Dermis microvascular lymphatic vessel endothelial cell (primary cell): ENCODE measurements at places on chromosomes 11 and 22. TPM values are rescaled to one million over a fixed set of nuclear protein-coding genes. Genes with fewer than 3 reads are reported as not detected.

GRCh38 chr11:2128130-2128510, 11.1 kb downstream of the IGF2 start:
- DNase-seq: no peak

DNA sequence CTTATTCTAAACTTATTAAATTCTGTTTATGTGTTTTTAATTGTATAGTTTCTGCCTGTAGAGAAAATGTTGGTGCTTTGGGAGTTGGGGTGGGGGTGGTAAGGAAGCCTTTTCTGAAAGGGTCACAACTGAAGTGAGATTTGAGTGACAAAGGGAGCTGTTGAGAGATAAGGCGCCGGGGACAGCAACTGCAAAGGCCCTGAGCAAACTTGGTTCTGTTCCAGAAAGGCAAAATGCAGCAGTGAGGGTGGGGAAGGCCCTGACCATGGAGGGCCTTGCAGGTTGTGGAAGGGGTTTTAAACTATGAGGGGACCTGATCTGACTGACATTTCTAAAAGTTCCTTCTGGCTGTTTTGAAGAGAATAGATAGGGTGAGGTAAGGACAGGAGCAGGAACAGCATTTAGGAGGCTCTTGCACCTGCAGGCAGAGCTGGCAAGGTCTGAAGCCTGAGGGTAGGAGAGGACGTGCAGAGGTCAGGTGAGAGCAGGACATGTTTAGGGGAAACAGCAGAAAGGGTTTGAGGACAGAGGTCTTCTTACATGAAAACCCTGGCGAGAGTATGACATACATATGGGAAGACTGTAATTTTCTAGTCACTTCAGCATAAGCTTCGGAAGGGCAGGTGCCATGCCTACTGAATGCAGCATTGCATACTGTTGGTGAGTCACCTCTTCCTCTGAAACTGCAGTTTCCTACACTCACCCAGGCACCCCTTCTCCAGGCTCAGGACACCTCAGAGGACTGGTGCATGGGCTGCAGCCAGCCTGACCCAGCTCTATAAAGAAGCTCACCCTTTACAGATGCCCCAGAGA, 190.7 kb downstream of the SNX19 start:
- no peak for DNase-seq

DNA sequence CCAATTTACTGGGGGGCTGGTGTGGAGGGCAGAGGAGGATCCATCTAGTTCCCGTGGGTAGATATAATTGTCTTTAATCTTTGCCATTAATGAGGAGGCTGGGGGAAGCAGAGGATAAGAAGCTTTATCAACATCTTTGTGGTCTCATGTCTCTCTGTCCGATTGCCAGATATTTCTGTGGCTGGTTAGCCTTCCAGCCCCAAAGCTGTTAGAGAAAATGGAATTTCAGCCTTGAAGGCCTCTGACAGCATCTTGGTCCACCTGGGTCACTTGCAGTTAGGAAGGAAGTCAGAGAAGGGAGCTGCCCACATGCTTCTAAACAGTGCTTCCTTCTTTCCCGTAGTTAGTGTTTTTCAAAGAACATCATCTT, 56.9 kb downstream of the ABTB2 start:
- DNase-seq: no peak

- DNase-seq: no peak
Measured at GRCh38 chr11:65642014-65642671, 4.2 kb downstream of the SIPA1 start.

- DNase-seq: no peak
Measured at GRCh38 chr11:64742087-64742888, 1.7 kb downstream of the RASGRP2 start.

DNA sequence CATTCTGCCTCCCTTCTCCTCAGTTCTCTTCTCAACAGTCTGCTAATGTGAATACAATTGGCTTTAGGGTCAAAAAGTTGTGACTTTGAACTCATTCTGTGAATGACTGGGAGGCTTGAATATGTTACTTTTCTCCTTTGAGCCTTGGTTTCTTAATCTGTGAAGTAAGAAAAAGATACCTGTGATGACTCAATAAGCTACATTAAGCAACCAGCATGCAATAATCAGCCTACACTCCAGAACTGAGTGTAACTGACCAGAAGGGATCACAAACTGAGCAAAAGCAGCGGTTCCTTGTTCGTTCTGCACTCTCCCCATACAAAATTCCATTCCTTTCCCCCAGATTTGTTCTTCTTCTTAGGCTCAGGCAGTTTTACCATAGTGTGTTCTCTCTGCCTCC, 23.4 kb downstream of the ZNF202 start:
- DNase-seq: no peak

- DNase-seq: no peak
Measured at GRCh38 chr11:113764527-113765219, 8.8 kb downstream of the ZW10 start.

DNA sequence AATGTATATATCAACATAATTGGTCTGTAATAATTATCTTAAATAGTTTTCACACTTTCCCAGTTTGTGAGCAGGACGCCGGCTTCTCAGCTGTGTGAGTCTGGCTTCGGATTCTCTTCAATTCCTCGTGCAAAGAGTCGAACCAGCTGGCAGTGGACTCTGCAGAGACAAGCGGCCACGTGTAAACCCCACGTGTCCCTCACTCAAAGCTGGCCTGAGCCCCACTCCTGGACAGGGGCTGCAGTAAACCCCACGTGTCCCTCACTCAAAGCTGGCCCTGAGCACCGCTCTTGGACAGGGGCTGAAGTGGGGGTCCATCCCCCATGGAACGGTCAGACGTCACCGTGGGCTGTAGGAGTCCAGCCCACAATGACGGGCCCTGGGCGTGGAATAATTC, 51.0 kb downstream of the CERK start:
- DNase-seq: no peak

DNA sequence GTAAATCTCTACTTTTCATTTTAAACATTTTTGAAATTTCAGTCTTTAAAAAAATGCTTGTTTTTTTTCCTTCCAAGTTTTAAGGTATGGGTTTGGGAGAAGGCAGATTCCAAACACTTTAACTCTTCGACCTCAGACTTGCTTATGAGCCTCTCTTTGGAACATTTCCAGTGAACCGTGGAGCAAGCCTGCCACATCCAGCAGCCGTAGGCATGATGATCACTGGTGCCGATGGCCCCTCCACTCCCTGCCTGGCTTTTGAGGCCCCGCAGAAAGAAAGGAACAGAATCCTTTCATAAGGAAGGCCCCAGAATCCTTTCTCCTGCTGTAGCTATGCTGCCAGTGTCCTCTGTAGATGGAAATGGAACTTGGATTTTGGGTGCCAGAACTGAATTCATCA, 50.7 kb downstream of the BMAL1 start:
- DNase-seq: no peak

DNA sequence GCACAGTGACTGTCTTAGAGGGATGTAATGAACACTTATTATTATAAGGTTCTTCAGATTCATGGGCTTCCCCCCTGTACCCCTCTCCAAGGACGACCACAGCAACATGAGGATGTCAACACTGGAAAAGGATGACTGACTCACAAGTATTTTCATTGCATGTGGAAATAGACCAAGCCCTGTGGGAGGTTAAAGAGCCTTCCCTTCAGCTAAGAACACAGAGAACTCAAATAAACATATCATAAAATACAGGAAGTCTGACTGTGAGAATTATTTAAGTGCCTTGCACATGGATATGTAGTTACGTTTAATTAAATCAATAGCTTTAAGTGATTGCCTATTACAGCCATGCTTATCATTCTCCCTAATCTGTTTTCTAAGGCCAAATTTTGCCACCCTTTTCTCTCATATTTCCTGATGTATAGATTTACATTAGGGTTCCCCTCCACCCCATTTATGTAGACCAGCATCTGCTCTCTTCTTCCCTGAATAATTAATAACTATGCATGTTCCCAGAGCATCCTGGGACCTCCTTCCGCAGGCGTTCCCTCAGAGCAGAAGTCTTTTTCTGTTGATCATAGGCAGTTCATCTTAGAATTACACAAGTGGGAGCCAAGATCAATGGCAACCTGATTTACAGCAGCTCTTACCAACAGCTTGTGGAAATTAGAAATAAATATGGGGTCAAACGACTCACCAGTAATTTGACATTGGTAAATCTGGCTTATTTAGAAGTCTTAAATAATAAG, 226.9 kb downstream of the OPCML start:
- DNase-seq: no peak

GRCh38 chr11:126561327-126561893, 205.9 kb downstream of the ST3GAL4 start:
- peak; percentile 39 for DNase-seq

POU2AF1 gene
- not detected in 2 replicates for total RNA-seq

AMOTL1 gene
- 39.8 and 44.1 TPM in 2 replicates for total RNA-seq

RFPL1 gene
- total RNA-seq: not detected in 2 replicates

IFITM1 gene
- total RNA-seq: 1.0 and 1.1 TPM in 2 replicates

CCDC157 gene
- total RNA-seq: 1.3 and 1.5 TPM in 2 replicates
